ENCODE measurements at places on chromosomes 4 and X.

- DNase-seq = no peak
Observed at GRCh38 chr4:41432219-41432618, 105.7 kb upstream of the LIMCH1 start.

- DNase-seq = no peak
Observed at GRCh38 chr4:128328106-128328505, 40.5 kb upstream of the PGRMC2 start.

DNA sequence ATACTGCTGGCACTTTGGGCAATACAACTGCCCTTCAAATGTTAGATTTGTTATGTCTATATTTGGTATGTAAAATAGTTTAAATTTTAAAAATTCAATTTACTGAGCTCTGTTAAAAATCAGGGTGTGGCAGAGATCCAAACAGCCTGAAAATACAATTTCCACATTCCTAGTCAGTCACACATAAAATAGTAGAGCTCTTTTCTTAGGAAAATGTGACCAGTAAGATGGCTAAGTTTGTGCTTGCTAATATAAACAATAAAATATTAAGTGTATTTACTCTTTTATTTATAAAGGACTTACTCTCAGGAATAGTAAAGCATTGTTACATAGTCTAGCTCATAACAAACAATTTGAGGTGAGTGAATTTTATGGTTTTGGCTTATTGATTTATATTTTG, 200.2 kb downstream of the DKK2 start:
- no peak for DNase-seq

DNA sequence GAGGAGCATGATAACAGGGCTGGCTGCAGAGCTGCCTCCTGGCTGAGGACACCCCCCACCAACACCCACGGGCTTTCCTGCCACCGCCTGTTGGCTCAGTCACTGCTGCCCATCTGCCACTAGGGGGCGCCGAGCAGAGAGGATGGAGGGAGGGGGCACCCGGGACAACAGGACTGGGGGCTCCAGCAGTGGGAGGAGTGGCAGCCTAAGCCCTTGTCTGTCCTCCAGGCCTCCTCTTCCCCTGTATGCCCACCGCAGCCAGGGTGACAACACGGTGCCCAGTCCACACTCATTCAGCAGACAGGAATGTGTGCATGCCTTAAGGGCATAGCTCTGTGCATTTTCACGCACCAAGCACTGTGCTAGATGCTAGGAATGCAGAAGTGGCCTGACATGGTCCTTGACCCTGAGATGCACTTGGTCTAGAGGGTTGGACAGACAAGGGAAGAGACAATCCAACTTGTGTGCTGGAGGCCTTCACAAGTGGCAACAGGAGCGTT, 149.9 kb downstream of the AMMECR1 start:
- DNase-seq = peak; percentile 2

DNA sequence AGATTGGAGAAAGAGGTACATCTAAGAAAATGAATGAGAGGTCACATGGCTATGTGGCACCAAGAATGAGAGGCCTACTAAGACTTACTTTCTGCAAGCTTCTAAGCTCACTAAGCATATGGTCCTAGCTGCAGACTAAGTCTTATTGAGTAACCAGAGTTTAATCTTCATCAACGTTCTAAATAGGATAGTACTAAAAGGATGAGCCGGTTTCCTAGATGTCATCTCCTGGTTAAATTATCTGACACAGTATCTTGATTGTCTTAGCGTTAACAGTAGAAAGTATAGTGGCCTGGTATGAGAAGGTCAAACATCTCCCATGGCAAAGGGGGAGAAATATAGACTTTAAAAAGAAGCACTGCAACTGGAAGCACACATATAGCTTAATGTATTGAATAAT, 448.1 kb downstream of the PDGFC start:
- DNase-seq = no peak

DNA sequence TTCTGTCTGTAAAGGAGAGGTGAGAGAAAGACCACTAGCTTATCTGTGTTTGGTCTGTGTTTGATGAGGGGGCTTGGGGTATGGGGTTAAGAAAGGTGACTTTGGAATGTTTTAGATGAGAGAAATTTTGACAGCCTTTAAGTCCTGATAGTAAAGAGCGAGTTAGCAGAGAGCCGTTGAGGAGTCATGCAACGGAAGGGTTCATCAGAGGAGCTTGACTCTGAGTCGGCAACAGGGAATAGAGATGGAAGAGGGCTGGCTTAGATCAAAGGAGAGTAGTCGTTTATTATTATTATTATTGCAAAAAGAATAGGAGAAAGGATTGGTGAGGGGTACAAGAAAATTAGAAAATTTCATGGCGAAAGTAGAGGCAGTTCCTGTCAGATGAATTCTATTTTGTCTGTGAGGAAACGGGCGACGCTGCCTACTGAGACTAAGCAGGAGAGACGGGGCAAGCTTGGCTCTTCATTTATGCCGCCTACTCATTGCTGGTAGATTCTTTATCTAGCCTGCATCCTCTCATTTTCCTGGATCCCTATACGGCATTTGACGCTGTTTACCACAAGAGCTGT, 473 bp upstream of the VAMP7 start:
- no peak for DNase-seq

- no peak for DNase-seq
Observed at GRCh38 chr4:4504783-4505182, 37.1 kb downstream of the STX18 start.

GRCh38 chr4:35711127-35711526, 533.2 kb downstream of the ARAP2 start:
- no peak for DNase-seq

DNA sequence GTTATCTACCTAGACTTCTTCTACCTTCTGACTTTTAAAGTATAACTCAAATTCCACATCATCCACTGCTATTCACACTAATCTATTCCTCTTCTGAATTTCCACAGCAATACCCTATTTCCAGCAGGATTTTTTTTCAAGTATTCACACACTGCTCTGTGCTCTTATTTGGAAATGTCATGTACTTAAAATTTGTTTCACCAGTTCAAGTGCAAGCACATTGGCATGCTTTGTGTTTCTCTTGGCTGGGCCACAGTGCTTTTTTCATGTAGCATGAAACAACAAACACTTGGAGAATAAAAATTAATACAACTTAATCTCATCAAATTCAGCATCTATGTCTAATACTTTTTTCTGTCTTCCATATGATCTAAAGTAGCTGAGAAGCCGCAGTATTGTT, 161.8 kb upstream of the PCDH18 start:
- DNase-seq = no peak

- no peak for DNase-seq
Observed at GRCh38 chr4:8776366-8776765, 95.3 kb downstream of the HMX1 start.

DNA sequence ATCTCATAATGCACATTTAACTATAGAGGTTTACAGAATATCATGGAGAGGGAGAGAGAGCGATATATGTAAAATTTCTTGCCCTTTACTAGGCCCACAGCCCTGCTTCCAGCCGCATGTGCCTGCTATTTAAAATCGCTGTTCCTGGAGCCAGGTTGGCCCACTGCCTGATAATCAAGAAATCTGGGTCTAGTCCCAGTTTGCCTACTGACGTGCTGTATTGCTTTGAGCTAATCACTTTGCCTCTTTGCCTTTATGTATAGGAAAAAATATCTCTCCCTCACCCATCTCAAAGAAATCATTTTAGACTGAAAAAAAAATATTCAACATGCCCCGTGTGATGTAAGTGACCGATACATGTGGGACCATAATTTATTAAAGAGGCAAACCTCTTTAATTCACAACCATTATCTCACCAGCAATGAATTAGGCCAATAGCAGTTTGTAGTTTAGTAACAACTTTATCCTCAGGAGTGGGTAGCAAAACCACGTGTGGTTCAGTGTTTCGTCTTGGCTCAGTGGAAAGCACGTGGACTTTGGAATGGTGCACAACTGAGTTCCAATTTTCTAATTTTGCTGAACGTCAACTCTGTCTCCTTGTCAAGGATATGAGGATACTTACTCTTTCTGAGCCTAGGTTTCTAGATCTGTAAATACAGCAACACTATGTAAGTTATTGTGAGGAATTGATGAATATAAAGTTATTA, 62.6 kb downstream of the GRXCR1 start:
- DNase-seq = no peak

DNA sequence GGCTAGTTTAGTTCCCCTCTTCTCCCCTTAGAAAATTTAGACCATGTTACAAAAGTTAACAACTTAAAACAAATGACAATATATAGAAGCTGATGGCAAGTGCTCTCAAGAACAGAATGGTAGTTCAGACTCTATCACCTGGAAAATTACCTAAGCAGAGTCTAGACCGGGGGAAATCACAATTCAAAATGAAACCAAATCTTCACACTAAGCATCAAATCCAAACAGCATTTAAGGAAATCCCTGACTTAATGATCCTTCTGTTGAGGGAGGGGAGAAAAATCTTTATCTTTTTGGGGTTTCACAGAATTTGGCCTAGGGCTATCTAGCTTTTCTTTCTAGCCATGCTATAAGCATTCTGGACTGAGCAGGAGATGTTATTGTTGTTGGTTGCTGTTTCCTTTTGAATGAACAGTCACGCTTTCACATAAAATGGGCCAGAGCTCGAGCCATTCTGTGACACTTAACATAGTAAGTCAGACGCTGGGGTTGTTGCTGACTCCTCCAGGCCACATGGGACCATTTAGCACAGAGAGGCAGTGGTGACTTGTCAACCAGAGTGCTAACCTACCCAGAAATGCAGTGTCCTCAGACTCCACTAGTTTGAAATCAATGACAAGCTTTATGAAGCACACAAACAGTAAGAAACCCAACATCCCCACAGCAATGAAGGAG, 16.0 kb upstream of the LSM6 start:
- no peak for DNase-seq

DNA sequence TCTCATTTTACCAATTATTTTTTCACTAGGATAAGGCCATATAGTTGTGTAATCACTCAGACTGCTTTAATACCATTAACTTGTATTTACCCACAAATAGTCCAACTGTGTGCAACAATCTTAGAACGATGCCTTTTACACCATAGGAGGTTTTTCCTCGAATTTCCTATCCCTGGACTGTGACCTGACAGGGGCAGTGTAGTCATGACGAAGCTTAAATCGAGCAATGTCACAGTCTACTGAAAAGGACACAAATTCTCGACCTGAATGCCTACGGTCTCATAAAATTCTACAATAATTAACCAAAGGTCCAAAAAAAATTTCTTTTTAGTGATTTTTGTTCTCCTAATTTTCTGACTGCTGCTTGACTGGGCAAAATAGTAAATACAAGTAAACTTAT, 208.9 kb downstream of the ADAMTS3 start:
- no peak for DNase-seq

- DNase-seq = peak; percentile 44
Observed at GRCh38 chr4:138875891-138876608, 139.5 kb upstream of the NOCT start.

- DNase-seq = no peak
Observed at GRCh38 chrX:129933700-129934099, 27.7 kb downstream of the UTP14A start.

GRCh38 chr4:1409079-1409478, 2.8 kb upstream of the NKX1-1 start:
- no peak for DNase-seq

- DNase-seq = no peak
Observed at GRCh38 chr4:167787231-167787630, 305.1 kb upstream of the ANXA10 start.

GRCh38 chrX:136747003-136747986, 33.4 kb downstream of the ARHGEF6 start:
- DNase-seq = no peak

DNA sequence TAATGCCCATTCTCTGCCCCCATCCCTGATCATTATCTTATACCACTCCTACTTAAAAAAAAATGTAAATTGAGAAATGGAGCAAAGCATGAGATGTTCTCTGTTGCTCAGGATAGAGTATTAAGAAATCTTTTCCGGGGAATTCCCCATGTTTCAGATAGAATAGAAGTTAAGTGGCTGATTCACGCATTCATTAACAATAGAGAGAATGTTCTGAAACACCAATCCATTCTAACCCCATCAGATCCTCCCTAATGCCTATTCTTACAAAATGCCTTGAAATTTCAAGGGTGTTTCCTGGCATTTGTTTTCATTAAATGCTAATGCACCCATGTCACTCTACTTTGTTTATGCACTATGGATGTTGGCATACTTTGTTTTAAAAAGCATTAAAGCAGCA, 101.1 kb downstream of the AREG start:
- DNase-seq = no peak

- no peak for DNase-seq
Observed at GRCh38 chr4:15336410-15337167, 91.2 kb upstream of the C1QTNF7 start.

DNA sequence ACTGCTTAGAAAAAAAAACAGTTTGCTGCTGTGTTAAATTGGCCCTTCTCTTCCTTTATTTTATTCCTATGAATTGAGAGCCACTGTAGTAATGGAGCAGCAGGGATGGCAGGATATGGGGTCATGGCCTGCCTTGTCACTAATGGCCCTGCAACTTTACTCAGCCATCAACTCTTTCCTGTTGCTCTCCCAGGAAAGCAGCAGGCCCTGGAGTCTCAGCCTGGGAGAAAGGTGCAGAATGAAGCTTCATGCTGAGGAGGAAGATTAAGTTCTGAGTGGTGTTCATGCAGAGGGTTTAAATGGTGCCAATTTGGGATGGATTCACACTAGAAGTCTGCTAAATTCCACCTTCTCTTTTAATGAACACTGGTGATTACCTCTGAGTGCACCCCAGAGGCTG, 285.6 kb downstream of the GPAT3 start:
- no peak for DNase-seq

DNA sequence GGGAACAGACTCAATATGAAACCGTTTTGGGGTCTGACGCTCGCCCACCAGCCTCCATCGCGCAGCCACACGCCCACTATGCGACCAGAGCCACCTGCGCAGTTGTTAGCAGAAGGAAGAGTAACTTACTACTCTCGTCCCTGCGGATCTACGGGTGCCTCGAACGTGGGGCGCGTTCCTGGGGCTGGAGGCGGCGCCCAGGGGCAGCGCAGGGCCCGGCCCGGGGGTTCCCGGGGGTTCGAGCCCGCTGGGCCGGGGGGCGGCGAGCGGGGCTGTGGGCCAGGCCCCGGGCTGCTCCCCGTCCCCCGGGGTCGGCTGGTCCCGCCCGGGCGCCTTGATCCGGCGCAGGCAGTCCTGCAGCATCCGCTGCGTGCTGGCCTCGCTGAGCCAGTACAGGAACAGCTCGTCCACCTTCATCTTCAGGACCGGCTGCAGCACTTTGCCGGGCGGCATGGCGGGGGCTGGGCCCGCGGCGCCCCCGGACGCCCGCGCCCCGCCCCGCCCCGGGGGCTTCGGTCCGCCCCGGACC, 404 bp downstream of the PPP2R3B start:
- no peak for DNase-seq

GRCh38 chr4:53855581-53856250, 208.7 kb downstream of the CHIC2 start:
- DNase-seq = no peak

- no peak for DNase-seq
Observed at GRCh38 chrX:50812995-50813842, 775 bp downstream of the SHROOM4 start.

- no peak for DNase-seq
Observed at GRCh38 chr4:160580581-160580980, 1477.7 kb downstream of the RAPGEF2 start.
